Uterus (tissue), 4 donors: ENCODE measurements at places on chromosomes 3 and 15.
A peak's percentile ranks its signal among the peaks of the same experiment; 100 is the strongest.

- DNase-seq, result no peak
Observed at GRCh38 chr15:81043281-81043934, 42.7 kb downstream of the TLNRD1 start.

- no peak for DNase-seq
Observed at GRCh38 chr3:38150780-38151528, 12.5 kb downstream of the MYD88 start.

- DNase-seq, result no peak
Observed at GRCh38 chr3:129645286-129645685, 38.8 kb upstream of the PLXND1 start.

DNA sequence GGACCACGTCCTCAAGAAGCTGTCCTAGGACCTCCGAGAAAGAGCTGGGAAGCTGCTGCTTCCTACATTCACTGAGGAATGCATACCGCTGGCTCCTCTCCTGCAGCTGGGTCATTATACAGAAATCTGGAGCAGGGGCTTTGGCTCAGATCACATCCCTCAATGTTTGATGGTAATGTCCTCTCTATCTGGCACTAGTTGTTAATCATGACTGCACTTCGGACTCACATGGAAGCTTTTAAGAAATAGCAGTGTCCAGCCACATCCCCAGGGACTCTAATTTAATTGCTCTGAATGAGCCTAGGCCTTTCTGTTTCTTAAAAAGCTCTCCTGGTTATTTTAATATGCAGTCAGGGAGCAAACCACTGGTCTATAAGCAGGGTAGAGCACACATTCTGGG lies 25.7 kb upstream of the MYRIP start:
- no peak for DNase-seq

- DNase-seq, result no peak
Observed at GRCh38 chr3:33401781-33402180, 38.4 kb downstream of the UBP1 start.

DNA sequence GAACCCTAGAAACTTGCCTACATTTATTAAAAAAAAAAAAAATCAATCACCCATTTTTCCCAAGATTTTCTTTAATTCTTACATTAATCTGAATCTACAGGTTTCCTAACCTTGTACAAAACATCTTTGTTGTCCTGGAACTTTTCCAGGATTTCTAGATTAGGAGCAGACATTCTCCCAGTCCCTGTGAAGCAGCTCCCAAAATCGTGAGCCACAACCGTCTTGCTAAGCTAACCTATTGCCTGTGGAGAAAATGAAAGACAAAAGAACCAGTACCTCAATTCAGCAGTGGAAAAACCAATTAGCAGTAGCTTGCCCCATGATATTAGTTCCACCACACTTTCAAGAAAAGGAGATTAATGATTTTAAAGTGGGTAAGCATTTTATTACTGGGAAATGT lies 522.1 kb downstream of the UNC13C start:
- DNase-seq, result no peak

DNA sequence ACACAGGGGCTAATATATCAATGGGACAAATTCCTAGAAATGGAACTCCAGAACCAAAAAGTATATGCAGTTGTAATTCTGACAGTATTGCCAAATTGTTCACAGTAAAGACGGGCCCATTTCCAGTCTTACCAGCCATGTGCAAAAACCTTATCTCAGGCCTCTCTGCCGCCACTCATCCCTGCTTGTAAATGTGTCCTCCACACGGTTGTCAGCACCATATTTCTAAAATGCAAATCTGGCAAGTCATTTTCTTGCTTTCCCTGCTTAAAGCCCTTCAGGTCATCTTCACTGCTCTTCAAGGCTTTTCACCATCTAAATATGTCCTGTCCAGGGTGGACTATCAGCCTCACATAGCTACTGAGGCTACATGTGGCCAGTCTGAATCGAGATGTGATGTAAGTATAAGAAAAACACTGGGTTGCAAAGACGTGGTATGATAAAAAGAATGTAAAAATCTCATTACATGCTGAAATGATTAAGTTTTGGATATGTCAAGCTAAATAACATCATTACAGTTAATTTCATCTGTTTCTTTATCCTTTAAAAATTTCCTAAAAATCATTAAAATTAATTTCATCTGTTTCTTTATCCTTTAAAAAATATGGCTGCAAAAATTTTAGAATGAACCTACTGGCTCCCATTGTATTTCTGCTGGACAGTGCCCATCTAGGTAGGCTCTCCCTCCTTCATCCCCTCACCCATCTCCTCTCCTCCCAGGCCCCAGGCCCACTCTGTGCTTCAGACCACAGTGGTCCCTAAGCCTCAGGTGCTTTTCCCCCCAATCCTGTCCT lies 980 bp downstream of the PARP9 start:
- DNase-seq, result no peak

DNA sequence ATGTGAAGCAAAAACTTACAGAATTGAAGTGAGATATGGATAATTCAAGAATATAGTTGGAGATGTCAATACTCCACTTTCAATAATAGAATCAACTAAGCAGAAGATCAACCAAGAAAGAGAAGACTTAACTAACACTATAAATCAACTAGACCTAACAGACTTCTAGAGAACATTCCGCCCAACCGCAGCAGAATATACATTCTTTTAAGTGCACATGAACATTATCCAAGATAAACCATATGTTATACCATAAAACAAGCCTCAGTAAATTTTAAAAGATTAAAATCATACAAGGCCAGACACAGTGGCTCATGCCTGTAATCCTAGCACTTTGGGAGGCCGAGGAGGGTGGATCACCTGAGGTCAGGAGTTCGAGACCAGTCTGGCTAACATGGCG lies 5.5 kb upstream of the TEX55 start:
- DNase-seq, result no peak

GRCh38 chr15:56963710-56964109 lies 45.3 kb downstream of the TCF12 start:
- DNase-seq, result no peak

GRCh38 chr3:141860086-141860669 lies 16.3 kb upstream of the ATP1B3 start:
- no peak for DNase-seq

DNA sequence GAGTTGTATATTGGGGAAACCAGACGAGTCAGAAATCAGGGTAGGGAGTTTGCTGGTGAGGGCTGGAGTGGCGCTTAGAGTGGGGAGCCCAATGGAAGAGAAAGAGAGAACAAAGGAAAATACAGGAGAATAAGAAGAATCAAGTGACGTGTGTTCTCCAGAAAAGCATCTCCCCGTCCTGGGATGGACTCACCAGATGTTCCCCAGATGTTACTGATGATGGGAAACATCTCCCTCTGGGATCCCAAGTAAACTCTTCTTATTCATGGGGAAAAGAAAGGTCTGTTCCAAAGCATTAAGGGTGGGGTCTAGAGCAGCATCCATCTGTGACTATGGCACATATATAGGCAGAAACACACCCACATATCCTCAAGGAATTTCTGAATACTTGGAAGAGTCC lies 3.0 kb upstream of the CSRNP1 start:
- DNase-seq, result no peak

- no peak for DNase-seq
Observed at GRCh38 chr3:158863247-158863646, 61.4 kb downstream of the MFSD1 start.

- no peak for DNase-seq
Observed at GRCh38 chr3:111776827-111777483, 82.1 kb upstream of the PHLDB2 start.

- DNase-seq, result no peak
Observed at GRCh38 chr3:64766440-64766839, 78.6 kb upstream of the ADAMTS9 start.

- DNase-seq, result peak; percentile 59
Observed at GRCh38 chr15:40238532-40239403, at the start of gene PAK6. Gene PAK6 (plus strand): TSS chr15:40239063. CDS start chr15:40264786, 25,723 bp downstream.

GRCh38 chr3:37137516-37137915 lies 36.9 kb downstream of the LRRFIP2 start:
- no peak for DNase-seq

DNA sequence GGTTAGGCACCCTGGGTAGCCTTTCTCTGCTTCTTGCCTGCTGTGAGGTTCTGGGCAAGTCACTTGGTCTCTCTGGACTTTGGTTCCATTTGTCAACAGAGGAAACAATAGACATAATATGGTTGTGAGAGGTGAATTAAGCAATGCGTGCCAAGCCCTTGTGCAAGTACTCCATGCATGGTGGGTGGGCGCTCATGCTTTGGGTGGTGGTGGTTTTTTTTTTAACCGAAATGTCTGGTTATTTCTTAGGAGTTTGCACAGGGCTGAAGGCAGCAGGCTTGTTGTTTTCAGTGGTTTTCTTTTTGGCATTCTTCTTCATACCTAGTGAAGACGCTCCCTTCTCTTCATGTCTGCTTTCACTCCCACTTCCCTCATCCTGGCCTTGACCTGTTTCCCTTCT lies 84.2 kb upstream of the LRTM1 start:
- no peak for DNase-seq

- DNase-seq, result no peak
Observed at GRCh38 chr3:188042466-188042865, 111.5 kb upstream of the LPP start.

GRCh38 chr15:40353697-40354096 lies 2.9 kb downstream of the PHGR1 start:
- DNase-seq, result no peak

- no peak for DNase-seq
Observed at GRCh38 chr3:115146032-115146417, 1.1 kb downstream of the ZBTB20 start.

DNA sequence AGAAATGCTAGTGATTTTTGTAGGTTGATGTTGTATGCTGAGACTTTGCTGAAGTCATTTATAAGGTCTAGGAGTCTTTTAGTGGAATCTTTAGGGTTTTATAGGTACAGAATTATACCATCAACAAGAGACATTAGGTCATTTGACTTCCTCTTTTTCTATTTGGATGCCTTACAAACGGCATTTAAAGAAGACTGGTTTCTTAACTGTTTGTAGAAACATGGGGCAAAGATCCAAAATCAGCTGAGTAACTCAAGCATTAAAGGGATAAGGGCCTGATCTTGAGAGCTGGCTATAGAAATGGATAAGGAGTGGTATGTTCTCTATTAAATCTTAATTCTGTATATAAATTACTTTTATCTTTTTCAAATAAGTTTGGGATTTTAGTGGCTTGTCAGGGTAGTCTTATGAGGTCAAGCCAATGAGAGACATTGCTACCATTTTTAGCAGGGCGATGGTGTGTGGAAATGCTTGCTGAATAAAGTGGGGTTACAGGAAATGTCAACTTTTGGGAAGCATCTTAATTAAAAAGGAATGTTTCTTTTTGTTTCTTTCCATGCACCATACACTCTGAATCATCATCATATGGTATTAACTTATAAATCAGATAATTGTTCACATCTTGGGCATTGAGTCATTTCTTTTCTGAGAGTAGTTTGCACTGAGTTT lies 197.7 kb upstream of the GBE1 start:
- DNase-seq, result no peak

DNA sequence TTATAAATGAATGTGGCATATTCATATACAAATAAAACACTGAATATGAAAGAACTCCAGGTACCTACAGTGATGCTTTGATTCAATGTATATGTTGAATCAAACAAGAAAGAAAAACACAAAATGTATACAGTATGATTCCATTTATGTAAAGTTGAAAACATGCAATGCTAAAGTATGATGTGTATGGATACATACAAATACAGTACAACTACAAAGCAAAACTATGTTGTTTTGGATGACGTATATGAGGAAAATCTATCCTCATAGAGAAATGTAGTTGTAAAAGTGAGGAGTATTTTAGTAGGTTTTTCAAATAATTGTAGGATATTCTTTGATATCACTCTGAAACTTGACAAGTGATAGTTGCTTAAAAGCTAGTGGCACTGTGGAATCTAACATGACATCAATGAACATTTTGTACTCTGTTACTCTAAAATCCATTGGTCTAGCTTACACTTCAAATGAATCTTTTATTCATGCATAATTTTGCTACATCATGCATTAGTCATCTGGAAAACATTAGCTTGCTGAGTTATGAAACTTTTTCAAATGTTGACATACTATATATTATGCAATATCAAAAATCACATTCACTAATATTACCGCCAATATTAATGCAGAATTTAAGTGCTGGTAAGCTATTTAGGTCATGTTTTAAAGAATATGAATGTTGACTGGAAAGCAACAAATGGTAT lies 278.1 kb upstream of the CHRNA7 start:
- DNase-seq, result no peak

- no peak for DNase-seq
Observed at GRCh38 chr15:101156509-101157159, 95.2 kb downstream of the CHSY1 start.

DNA sequence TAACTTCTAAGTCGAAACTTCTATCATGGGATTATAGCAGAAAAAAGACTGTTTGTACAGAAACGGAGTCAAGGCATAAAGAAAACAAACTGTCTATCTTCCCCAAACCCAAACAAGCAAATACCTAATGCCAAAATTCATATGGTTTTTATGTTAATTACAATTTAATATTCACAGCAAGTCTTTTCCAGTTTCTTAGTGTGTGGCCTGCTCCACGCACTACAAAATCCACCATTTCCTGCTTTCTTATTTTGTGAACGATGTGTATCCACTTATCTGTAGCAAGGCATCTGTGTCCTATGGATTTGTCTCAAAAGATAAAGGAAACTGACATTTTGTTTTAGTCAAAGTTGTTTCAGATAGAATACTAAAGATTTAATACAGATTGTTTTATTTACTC lies 588.0 kb upstream of the CCDC54 start:
- DNase-seq, result no peak

GRCh38 chr3:193509103-193509965 lies 45.4 kb downstream of the ATP13A4 start:
- DNase-seq, result no peak

DNA sequence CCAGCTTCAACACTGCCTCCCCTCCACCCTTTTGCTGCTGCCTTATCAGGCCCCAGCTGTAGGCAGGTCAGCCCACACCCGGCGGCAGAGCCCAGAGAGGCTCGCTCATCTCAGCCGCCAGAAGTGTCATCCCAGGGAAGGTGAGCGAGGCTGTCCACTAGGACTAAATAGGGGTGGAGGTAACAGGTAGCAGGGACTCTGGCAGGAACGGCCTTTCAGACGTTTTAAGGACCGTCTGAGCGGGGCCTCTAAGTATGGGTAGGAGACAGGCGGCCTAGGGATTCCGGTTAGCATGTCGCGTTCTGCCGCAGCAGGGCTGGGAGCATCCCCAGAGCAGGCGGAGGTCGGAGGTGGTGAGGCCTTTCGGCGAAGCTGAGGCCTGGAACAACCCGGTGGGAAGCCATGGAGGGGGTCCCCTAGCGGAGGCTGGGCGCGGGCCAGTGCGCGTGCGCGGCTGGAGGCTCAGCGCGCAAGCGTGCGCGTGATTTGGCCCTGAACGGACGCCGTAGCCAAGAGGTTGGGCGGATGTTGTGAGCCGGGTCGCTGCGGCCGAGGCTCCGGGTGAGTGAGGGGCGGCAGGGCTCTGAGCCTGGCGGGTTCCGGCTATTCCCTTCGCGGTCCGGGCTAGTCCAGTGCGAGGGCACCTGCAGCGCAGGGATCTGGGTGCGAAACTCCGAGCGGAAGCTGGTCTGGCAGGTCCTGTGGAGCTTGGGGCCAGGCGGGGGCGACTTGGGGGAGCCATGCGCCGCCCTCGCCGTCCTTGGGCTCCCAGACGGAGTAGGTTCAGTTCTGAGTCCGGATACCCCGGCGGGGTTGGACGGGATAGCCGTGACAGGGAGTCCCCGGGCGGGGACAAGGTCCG lies at the start of the genes MST1 and RNF123:
Gene MST1 (minus strand): TSS at position 429 of the 862 bp plus-strand sequence. CDS start 783 bp downstream, outside the sequence.
Gene RNF123 (plus strand): TSS at position 512 of the 862 bp plus-strand sequence. CDS start 1,609 bp downstream, outside the sequence.
- peak; percentile 85 for DNase-seq

- DNase-seq, result no peak
Observed at GRCh38 chr3:120614765-120615164, 18.6 kb downstream of the NDUFB4 start.
